Naive thymus-derived CD4-positive, alpha-beta T cell (primary cell): ENCODE measurements at places on chromosomes 7 and 10. TPM values are rescaled to one million over a fixed set of nuclear protein-coding genes. Genes with fewer than 3 reads are reported as not detected.

The DGKI gene
- not detected for total RNA-seq

GRCh38 chr10:83078645-83079044 is 1060.7 kb upstream of the GHITM start:
- H3K36me3 ChIP-seq, result no peaks in the 10 kb centered on the region
- no peaks in the 10 kb centered on the region for H3K27me3 ChIP-seq
- no peak overlapping the region for H3K4me3 ChIP-seq
- H3K4me1 ChIP-seq, result no peaks in the 10 kb centered on the region
- H3K27ac ChIP-seq, result no peak overlapping the region

The DLX5 gene
- not detected for total RNA-seq

The ACTL6B gene
- not detected for total RNA-seq

The PDZD7 gene
- total RNA-seq, result 2.8 TPM

- H3K4me1 ChIP-seq, result no peaks in the 10 kb centered on the region
- no peak for DNase-seq
- H3K27me3 ChIP-seq, result no peaks in the 10 kb centered on the region
- H3K36me3 ChIP-seq, result no peaks in the 10 kb centered on the region
- no peak overlapping the region for H3K27ac ChIP-seq
These were observed 23.3 kb downstream of the NEUROG3 start for GRCh38 chr10:69549959-69550358.

DNA sequence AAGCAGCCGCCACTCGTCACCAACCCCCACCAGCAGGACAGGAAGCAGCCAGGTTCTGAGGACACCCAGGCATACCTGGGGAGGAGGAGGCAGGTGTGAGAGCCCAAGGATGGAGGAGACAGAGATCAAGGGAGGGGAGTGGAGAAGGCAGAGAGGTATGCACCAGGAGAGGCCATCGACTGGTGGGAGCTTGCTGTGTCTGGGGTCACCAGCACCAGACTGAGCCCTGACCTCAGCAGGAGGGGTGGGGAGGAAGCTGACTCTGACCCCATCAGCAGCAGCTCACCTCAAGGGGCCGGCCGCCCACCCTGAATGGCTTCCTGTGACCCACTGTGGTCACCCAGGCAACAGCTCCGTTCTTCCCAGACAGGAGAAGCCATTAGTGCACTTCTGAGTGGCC is 7.8 kb downstream of the VIPR2 start:
- H3K4me1 ChIP-seq, result no peaks in the 10 kb centered on the region
- no peaks in the 10 kb centered on the region for H3K36me3 ChIP-seq
- no peak for DNase-seq

The DPCD gene
- 3.6 and 5.1 TPM in 2 replicates for total RNA-seq

- H3K27ac ChIP-seq, result no peak overlapping the region
- DNase-seq, result no peak
- H3K27me3 ChIP-seq, result no peaks in the 10 kb centered on the region
- no peaks in the 10 kb centered on the region for H3K36me3 ChIP-seq
- H3K4me1 ChIP-seq, result no peaks in the 10 kb centered on the region
These were observed 19.5 kb downstream of the LMOD2 start for GRCh38 chr7:123675181-123675473.

DNA sequence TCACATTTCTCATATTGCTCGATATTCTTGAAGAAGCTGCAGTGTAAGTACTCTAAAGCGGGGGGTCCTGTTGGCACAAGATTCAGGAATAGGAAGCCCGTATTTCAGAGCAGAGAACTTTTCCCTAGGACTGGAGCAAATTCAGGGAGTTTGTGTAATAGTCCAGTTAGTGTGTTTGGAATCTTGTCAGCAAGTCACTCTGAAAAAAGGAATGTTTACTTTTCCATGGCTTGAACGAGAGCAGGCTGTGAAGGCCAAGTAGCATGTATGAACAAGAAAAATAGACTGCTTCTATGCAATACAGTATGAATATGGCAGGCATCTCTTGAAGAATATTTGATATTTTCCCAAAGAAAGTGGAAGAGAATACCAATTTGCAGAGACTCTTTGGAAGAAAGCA is 39.8 kb downstream of the CDC123 start:
- DNase-seq, result no peak
- no peaks in the 10 kb centered on the region for H3K27me3 ChIP-seq
- no peak overlapping the region for H3K4me3 ChIP-seq
- no peak overlapping the region for H3K27ac ChIP-seq
- H3K36me3 ChIP-seq, result peaks cover 19% of the 10 kb centered on the region
- H3K4me1 ChIP-seq, result no peaks in the 10 kb centered on the region

DNA sequence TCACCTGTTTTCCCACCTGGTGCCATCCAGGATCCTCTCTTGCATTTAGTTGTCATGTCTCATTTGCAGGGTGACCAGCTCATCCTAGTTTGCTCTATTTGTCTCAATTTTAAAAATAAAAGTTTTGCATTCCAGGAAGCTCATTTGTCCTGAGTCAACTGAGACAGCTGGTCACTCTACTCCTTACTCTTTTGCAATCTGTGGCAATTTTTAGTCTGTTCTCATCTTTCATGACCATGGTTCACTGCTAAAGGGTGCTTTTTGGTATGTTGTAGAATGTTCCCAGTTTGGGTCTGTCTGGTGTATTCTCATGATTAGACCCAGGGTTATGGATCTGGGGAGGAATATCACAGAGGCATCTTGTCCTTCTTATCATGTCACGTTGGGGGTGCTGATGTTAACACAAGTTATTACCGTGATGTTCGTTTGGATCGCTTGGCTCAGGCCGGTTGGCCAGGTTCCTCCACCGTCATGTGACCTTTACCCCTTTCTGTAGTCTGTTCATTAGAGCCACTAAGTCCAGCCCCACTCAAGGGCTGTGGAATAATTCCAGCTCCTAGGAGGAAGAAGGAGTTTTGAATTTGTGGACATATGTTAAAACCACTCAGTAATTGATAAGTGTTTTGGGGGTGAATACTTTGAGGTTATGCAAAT is 103.3 kb upstream of the IGFBP3 start:
- H3K27ac ChIP-seq, result no peak overlapping the region
- H3K4me1 ChIP-seq, result no peaks in the 10 kb centered on the region
- no peaks in the 10 kb centered on the region for H3K27me3 ChIP-seq
- H3K4me3 ChIP-seq, result no peak overlapping the region
- DNase-seq, result no peak

The GDF2 gene
- not detected for total RNA-seq

- H3K27ac ChIP-seq, result no peak overlapping the region
- no peaks in the 10 kb centered on the region for H3K27me3 ChIP-seq
- DNase-seq, result peak; percentile 85
- peaks cover 13% of the 10 kb centered on the region for H3K4me1 ChIP-seq
- H3K36me3 ChIP-seq, result no peaks in the 10 kb centered on the region
- H3K4me3 ChIP-seq, result peak overlapping the region; percentile 48
These were observed 4.1 kb downstream of the MBLAC1 start for GRCh38 chr7:100130608-100131453.
